Suppressor macrophage treated with lipopolysaccharide for 4 hours (primary cell): ENCODE measurements at places on chromosomes 3 and 15.

DNA sequence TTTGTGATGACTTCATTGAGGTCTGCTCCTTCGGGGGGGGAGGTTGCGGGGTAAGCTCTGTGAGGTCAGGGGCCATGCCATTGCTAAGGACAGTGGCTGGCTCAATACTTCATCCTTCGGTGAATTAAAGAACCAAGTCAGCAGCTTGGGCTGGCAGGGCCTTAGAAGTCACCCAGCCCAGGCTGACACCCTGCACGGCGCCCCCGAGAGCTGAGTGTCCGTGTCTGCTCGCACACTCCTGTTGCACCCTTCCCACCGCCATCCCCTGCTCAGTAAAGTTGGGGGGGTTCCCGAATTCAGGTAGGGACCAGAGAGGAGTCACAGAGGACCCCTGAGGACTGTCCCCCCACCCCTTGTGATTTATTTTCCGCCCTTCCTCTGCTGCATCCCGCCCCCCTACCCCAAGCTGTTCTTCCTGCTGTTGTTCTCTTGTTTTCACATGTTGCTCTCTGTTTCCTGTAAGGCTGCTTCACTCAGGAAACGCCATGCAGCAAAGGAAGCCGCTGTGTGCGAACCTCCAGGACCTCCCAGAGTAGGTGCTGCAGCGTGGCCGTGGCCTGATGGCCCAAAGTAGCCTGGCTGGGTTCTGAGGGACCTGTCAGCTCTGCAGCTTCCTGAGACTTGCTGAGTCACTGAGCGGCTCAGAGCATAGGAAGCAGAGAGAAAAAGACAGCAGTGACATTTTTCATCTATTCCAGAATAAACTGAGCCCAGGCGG is 14.4 kb downstream of the EFCC1 start:
- peak; percentile 27 for DNase-seq

- DNase-seq, result no peak
Measured at GRCh38 chr3:187370051-187370450, 1.9 kb downstream of the RTP4 start.

- DNase-seq, result no peak
Measured at GRCh38 chr3:18951333-18951732, 197.0 kb upstream of the KCNH8 start.

GRCh38 chr3:134922101-134922500 is 127.0 kb downstream of the EPHB1 start:
- DNase-seq, result no peak

DNA sequence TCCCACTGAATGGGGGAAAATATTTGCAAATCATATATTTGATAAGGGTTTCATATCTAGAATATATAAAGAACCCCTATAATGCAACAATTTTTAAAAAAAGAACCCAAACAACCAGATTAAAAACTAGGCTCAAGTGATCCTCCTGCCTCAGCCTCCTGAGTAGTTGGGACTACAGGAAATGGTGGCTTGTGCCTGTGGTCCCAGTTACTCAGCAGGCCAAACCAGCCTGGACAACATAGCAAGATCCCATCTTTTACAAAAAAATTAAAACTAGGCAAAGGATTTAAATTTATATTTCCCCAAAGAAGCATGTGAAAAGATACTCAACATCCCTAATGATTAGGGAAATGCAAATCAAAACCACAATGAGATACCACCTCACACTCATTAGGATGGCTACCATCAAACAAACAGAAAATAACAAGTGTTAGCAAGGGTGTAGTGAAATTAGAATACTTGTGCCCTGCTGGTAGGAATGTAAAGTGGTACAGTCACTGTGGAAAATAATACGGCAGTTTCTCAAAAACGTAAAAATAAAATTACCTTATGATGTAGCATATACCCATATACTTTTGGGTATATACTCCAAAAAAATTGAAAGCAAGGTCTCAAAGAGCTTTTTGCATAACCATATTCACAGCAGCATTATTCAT is 19.7 kb downstream of the TFDP2 start:
- DNase-seq, result no peak

- no peak for DNase-seq
Measured at GRCh38 chr3:61631108-61631769, 69.9 kb downstream of the PTPRG start.

GRCh38 chr15:38682861-38683260 is 118.2 kb upstream of the RASGRP1 start:
- DNase-seq, result no peak

DNA sequence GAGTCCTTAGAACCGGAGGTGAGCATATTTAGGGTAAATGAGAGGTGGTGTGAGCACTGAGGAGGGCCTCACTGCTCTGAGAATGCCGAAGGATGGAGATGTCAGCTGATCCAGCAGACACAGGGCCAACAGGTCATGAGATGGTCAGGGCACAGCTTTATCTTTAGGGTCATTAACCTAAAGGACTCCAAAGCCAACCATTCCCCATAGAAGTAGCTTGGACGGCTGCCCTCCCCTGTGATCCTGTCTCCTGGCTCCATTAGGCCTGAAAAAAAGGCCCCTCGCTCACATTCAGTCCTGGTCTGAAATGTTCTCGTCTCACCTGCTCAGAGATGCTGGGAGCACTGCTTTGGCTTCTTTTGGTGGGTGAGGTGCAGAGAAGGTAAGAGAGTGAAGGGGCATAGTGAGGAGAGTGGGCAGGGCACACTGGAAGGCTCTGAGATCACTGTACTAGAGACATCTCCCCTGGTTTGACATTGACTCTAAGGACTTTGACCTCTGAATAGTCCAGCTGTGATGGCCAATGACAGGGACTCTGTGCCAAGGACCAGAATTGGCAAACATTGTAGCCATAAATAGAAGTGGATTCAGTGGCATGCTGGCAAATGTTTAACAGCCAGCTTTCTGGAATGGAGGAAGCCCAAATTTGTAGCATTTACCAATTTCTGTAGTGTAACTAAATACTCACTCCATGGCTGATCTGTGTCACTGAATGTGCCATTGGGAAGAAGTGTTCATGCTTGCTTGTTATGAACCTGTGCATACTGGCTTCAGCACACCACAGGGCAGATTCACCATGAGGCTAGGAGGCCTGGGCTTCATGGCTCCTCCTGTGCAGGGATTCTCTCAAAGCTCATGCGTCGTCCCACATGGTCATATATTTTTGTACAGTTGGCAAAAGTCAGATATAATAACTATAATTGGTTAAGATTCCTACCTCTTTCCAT is 76.2 kb upstream of the MRPS22 start:
- DNase-seq, result no peak

DNA sequence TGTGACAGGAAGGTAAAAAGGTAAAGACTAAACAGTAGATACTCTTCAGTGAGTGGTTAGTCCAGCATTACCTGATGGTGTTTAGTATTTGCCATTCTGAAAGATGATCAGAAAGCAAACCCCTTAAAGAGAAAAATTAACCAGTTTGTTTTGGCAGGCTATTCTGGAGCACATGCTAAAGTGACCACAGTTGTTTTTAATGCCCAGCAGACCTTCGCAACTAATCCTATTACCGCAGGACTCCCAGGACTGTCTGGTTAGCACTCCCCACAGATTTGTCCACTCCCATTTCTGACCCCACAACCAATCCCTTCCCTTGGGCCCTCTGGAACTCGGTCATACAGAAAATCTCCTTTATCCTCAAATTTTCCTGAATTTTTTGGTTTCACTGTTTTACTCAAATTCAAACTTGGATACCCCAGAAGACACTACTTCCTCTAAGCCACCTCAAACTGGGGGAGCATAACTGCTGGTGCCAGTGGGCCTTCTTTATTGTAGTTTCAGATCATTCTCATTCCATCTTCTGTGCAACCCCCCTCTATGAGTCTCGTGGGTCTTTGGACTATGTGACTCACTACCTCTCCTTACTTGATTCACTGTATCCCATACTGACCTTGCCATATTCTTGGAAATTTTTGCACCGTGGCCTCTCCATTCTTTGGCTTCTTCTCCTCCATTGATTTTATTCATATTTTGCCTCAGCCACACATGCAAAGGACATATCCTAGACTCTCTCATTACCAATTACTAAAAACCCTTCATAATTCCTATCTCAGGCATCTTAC is 104.4 kb downstream of the RBMS3 start:
- DNase-seq, result no peak

DNA sequence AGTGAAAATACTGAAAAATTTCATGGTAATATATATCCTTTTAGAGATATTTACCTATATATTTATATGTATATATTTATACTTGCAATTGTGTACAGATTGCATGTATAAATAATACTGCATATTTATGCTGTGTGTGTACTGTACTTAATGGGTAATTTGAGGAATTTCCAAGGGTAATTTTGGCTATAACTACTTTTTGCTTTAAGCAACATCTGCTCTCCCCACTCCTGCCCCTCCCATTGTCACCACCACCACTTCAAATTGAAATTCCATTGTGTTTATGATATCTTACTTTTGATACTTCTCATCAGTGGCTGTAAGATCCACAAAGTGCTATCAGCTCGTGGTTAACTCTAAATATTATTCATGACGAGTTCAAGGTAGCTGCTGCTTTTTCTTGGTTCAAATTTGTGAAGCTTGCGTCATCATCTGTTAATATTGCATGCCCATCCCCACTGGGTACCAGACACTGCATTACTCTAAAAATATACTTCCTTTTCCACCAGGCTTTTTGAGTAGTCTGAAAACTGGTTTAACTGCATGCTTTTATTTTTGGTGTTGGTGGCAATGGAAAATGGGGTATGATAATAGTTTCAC is 91.7 kb upstream of the MITF start:
- peak; percentile 19 for DNase-seq

GRCh38 chr15:25849157-25849921 is 13.8 kb downstream of the ATP10A start:
- peak; percentile 82 for DNase-seq

DNA sequence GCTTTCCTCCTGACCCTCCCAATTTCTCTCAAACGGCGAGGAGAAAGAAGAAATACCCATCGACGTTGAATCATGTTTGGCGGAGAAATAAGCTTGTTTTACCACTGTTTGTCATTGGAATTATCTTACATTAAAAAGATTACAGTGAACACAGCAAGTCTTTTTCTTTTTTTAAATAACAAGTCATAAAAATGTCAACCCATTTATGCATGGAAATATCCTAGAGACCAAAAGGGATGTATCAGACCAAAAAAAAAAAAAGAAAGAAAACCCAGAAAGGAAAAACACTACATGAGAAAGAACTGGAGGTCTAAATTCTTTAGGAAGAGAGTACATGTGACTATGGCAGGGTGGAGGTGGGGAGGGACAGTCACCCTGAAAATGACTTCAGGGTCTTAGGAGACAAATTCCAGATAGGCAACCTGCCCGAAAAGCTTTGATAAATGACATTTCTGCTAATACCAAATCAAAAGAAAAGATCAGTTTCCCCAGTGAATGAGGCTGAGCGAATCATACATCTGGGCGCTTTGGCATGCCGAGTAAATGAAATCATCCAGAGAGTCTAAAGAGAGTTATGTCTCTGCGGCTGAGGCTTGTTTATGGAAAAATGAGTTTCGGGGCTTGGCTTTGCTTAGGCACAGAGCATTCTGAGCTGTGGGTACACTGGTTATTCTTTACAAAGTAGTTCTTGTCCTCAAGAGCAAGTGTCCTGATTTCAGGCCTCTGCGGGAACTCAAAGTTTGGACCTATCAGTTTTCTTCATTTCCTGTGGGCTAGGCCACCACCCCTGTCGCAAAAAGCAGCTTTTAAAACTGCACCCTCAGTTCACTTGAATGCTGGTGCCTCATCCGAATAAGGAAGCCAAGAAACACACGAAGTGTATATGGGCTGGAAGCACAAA is 110.1 kb upstream of the TGFBR2 start:
- DNase-seq, result no peak

DNA sequence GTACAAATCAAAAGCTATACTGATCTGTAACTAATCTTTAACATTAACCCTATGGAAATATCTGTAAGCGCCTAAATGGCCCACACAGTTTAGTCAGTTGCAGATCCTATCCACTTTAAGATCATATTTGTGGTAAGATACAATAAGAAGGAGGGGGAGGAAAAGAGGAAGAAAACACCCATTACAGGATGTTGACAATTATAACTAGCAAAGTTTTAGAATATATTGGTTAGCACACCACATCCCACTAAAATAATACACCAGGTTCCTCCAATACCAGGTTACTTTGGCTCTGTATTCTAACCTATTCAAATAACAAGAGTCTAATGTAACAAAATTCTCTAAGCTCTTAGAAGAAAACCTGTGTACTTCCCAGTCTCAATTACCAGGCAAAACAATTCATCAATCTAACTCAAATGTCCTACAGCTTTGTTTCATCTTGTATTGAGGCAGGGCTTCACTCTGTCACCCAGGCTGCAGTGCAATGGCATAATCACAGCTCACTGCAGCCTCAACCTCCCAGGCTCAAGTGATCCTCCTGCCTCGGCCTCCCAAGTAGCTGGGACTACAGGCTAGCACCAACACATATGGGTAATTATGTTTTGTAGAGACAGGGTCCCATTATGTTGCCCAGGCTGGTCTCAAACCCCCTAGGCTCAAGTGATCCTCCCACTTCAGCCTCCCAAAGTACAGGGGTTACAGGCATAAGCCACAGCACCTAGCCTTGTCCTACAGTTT is 4.2 kb downstream of the SLC4A7 start:
- DNase-seq, result no peak

DNA sequence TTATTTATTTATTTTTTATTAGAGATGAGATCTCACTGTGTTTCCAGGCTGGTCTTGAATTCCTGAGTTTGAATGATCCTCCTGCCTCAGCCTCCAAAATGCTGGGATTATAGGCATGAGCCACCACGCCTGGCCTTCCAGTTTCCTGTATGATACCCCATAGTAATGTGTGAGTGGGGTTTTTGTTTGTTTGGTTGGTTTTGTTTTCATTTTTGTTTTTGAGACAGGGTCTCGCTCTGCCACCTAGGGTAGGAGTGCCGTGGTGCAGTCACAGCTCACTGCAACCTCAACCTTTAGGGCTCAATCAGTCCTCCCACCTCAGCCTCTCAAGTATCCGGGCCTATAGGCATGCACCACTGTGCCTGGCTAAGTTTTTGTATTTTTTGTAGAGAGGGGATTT is 30.9 kb downstream of the GOLM2 start:
- DNase-seq, result no peak

- peak; percentile 33 for DNase-seq
Measured at GRCh38 chr3:42179110-42179725, 86.8 kb downstream of the CCK start.

GRCh38 chr3:178482981-178483380 is 53.3 kb upstream of the KCNMB2 start:
- no peak for DNase-seq

DNA sequence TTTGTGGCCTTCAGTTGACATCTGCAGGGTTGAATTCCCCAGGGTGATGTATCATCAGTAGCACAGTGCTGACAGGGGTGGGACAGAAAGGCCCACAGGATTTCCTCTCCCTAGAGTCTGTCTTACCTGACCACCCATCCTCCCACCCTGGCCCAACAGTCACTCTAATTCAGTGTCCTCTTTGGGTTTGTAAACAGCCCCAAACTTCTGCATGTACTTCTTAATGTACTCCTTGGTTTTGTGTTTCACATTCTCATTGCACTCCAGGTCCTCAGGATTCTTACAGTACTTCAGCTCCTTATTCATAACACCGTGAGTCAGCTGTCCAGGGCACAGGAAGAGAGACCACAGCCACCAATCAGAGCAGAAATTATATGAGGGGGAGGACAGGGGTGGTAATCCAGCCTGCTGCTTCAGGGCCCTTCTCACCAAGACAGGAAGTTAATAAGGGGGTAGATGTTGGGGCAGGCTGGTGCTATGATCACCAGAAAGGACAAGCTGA is 37.5 kb downstream of the NBEAL2 start:
- DNase-seq, result peak; percentile 41

- no peak for DNase-seq
Measured at GRCh38 chr3:13508496-13508895, 28.4 kb downstream of the HDAC11 start.
